ENCODE measurements at places on chromosomes 16 and 17.

- peak; percentile 56 for DNase-seq
These were observed 40.5 kb upstream of the KLHDC4 start for GRCh38 chr16:87806261-87806640.

DNA sequence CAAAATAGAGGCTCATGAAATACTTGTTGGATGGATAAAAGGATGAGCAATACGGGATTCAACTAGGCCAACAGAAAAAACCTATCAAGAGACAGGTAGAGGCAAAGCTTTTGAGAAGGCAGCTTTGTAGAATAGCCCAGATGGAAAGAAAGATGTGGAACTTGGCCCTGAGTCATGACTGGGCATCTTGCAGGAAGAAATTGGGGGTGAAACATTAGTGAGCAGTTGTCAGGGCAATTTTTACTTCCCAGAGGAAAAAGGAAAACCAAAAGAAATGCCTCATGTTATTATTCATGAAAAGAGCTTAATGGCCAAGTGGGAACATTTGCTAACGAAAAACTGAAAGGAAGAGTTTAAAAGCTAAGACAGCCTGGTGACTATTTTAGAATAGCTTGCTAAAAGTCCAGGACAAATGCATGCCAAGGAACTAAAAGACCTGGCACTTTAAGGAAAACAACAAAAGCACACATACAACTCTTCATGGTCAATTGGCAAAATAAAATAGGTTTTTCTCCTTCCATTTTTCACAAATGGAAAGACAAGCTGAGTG, 180.1 kb downstream of the HS3ST3A1 start:
- DNase-seq, result no peak

DNA sequence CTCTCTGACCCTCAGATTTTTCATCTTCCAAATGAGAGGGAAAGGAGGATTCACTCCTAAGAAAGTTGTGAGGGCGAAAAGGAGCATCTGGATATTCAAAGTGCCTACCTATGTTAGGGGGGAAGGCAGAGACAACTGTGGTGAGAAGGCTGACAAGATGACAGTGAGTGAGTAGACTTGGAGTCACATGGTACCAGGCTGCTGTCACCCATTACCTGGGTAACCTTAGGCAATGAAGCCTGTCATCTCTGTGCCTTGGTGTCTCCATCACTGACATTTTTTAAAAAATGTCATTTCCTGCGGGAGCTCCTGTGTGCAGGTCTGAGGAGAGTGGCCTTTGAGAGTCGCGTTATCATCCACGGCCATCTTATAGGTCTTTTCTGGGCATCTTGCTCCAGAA, 124.0 kb downstream of the MAF start:
- DNase-seq, result no peak

GRCh38 chr17:42243493-42243982, 32.7 kb downstream of the STAT5B start:
- no peak for DNase-seq

DNA sequence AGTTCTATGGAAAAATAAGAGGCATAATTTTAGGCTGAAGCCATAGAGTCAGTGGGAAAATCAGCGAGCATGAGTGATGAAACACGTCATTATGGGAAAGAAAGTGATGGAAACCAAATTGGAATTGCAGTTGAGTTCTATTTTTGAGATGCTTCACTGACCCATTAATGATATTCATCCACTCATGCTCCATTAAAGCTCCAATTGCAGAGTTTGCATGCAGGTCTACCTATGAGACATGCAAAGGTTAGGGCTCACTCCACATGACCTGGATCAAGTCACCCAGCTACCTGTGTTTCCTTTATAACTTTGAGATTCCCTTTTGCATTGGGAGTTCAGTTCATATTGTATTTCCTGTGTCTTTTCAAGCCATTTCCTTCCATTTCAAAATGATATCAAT, 8.0 kb upstream of the KRTAP2-4 start:
- no peak for DNase-seq

DNA sequence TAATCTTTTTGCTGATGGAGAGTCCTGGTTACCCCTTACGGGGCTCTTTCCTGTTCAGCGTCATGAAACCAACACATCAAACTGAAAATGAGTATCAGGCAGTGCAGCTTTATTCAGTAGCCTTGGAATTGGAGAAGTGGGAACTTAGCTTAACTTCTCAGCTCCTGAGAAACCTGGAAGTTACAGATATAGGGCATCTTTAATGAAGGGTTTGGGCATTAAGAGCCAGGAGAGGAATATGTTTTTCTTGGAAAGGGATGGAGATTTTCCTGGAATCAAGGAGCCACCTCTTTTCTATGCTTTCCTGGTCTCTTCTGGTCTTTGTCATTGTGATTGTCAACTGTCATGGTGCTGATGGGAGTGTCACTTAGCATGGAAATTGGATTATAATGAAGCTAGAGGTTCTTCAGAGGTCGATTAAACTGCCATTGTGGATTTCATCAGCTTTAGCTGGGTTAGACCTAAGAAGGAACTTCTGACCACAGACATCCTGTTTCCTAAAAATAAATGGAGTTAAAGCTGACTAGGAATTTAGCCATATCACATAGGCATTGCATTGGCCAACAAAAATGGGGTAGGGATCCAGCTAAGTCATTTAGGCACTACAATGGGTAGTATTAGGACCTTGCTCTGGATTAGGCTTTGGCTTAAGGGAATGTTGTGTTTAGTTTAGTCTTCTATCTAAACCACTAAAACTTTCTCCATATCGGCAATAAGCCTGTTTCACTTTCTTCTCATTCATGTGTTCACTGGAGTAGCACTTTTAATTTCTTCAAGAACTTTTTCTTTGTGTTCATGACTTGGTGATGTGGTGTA, 186.4 kb downstream of the BCAS3 start:
- DNase-seq, result no peak

DNA sequence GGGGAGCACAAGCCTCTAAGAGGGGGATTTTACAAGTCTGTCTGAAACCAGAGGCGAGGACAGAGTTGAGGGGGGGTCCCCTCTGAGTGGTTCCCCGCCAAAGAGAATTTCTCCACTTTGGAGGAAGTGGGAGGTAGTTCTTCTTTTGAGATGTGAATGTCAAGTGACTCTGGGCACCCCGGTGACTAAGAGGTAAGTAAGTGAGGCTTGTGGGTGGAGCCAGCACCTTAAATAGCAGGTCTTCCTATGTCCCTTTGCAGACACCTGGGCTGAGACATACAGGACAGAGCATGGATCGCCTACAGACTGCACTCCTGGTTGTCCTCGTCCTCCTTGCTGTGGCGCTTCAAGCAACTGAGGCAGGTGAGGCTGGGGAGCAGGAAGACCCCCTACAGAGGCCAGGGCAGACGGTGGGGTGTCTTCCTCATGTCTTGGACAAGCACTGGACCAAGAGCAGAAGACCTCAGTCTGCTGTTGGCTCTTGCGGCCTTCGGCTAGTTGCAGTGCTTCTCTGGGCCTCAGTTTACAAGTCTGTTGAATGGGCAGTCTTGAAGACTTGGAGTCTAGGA, at the start of gene CCL22:
Gene CCL22, plus strand, starts transcription at position 257 of the 569 bp plus-strand sequence. Its CDS starts 34 bp downstream, at position 291.
- DNase-seq, result peak; percentile 58

DNA sequence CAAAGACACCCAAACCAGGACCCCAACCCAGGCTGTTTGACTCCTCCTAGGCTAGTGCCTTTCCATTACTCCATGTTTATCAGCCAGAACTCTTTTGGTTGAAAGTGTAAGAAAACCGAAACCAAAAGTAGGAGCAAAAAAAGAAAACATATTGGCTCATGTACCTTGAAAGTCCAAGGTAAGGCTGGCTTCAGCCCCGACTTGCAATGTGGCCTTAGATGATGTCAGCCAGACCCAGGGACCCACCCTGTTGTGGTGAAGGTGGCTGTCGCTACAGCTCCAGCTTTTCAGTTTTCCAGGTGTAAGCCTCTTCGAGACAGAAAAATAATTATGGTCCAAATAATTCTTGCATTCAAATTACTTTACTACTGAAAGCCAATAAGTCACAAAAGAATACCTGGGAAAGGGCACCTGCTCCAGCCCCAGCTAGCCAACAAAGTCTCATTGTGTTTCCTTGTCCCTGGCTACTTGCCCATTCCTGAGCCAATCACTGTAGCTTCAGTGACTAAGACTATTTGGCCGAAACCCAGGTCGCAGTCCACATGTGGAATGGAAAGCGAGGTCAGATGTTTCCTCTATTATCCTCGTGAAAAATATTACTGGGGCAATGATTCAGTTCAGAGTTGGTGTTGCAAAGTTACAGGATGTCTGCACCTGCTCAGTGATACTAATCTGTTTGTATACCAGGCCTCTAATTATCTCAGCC, 20.7 kb downstream of the DNAH9 start:
- no peak for DNase-seq

DNA sequence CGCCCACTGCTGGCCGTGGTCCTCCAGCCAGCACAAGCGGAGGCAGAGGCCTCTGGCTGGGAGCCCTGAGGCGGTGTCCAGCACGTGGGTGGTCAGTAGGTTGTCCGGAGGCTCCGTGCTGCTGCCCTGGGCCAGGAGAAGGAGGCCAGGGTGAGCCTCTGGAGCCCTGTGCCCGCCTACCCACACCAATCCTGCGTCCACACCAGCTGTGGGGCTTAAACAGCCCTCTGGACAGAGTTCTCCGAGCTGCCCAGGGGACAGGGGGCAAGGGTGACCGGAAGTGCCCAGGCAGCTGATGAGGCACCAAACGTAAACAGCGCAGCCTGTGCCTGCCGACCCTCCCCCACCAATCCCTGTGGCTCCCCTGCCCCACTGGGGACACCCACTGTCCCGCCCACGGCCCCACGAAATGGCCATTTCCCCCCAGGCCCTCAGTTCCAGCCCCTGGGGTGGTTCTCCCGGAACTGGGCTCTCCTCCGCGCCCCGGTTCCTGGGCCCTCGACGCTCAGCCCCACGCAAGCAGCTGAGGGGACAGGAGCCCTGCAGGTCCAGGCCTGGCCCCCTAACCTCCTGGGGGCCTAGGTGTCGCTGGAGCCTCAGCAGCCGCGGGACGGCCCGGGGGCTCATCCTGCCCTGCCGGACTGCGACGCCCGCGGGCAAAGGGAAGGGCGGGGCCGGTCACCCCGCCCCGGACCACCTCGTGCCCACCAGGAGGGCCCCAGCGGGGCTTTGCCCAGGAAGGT, 27.9 kb upstream of the DBNDD1 start:
- DNase-seq, result no peak

DNA sequence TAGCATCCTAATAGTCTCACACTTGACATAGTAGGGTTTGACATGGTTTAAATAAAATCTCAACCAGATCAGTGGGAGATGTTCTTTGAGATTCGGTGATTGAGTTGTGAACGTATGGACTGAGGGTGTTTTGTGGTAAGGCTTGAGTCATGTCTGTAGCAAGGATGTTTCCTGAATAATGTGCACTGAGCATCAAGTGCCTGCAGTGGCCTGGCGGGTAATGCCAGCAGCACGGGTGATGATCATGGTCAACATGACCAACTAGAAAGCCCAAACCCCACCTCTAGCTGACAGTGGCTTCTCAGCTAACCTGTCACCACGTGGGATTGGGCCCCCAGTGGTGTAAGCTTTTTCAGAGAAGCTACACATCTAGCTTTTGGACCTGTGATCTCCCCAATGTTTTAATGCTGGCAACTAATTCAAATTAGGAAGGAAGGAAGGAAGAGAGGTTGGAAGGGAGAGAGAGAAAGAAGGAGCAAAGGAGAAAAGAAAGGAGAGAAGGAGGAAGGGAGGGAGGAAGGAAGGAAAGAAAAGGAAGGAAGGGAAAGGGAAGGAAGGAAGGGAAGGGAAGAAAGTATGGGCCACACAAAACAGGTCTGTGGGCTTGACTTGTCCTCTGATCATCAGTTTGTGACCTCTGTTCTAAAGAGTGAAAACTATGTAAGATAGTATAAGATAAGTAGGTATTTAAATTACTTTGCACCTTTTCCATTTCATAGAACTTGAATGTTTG, 55.4 kb downstream of the WWOX start:
- DNase-seq, result no peak

- no peak for DNase-seq
These were observed 196.0 kb upstream of the CACNG5 start for GRCh38 chr17:66638707-66639479.

DNA sequence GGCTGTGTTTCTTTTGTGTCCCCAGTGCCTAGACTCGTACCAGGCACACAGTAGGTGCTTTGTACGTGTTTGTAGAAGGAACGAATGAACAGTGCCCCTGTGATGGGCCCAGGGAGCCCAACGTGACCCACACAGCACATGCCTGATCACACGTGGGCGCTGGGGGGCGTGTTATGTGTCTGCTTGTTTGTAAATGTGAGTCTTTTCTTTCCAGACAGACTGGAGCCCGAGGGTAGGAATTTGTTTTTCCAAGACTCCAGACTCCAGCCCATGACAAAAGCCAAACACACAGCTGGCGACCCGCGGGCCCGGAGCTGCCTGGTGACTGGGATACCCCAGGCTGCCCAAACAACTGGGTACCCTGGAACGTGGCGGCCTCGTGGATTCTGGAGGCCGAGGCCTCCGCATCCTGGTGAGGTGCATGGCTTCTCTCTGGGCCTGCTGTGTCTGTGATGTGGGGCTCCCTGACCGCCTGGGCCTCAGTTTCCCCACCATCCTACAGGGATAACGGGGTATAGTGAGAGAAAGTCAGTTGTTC, 14.9 kb upstream of the CBFA2T3 start:
- DNase-seq, result no peak

GRCh38 chr17:20033415-20033814, 24.3 kb downstream of the SPECC1 start:
- DNase-seq, result no peak

- no peak for DNase-seq
These were observed 94.1 kb upstream of the ZNF750 start for GRCh38 chr17:82933911-82934310.

DNA sequence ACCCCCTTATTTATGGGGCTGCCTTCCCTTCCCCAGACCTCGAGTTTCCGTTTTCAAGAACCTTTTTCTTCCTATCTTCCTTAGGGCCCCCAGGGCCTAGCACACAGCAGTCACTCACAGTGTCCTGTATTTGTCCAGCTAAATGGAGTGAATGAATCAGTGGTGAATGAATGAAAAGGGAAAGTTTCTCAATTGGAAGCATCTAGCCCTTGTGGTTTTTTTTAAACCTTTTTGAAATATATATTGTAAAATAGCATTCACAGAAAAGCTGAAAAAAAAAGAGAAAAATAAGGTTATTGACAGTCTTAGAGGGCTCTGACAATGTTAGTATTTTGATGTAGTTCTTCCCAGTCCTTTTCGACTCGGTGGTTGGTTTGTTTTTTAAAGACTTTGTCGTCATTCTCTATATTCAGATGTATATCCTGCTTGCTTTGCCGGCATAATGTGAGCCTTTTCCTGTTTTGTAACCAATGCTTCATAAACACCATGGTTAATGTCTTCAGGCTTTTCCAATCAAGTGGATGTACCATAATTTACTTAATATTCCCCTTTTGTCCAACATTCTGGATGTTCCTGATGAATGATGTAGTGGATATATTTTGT, 45.3 kb downstream of the RAI1 start:
- DNase-seq, result no peak

DNA sequence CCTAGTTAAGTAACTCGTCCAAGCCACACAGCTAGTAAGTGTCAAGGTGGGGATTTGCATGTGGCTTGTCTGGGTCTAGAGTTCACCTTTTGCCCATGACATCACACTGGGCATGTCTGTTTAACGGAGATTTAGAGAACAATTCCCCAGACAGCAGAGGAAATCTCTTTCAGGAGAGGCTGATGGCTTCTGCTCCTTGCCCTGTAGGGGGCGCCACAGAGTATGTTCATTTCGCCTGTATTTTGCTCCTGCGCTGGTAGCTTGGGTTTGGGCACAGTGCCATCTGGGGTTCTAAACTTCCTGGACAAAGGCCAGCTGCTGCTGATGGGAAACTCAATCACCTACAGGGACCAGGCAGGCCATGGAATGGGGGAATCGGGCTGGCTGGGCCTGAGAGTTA, 20.4 kb downstream of the OTOA start:
- DNase-seq, result peak; percentile 43
